Right lobe of liver (tissue), 6 donors: ENCODE measurements at places on chromosomes 12 and 14.

- DNase-seq: no peak
Measured at GRCh38 chr14:105912641-105913180, 386.3 kb downstream of the TMEM121 start.

DNA sequence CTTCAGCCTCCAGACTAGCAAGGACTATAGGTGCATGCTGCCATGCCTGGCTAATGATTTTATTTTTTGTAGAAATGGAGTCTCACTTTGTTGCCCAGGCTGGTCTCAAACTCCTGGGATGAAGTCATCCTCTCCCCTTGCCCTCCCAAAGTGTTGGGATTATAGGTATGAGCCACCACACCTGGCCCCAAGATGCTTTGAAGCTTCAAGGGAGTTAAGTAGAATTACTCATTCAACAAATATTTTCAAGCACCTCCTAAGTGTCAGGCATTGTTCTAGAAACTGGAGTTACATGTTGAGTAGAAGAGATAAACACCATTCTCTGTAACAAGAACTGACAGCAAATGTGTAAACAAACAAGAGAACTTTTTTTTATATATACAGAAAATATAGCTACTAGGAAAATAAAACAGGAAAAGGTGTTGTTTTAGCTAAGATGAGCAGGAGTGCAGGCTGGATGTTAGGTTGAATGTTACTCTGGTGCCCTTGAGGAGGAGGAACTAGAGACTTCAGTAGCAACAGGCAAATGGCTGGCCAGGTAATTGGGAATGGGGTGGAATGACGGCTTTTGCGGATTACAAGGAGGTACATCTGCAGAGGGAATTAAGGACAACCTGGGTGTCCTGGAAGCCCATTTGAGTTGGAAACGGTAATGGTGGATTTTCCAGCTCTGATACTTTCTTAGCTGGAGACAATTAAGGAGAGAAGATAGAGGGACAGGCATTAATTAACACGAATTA, 32.0 kb upstream of the CFAP54 start:
- no peak for DNase-seq

- no peak for DNase-seq
Measured at GRCh38 chr12:89889062-89889461, 180.4 kb upstream of the ATP2B1 start.

- DNase-seq: no peak
Measured at GRCh38 chr12:14416658-14417057, 51.2 kb downstream of the ATF7IP start.

- DNase-seq: no peak
Measured at GRCh38 chr14:69133206-69134125, 19.5 kb downstream of the DCAF5 start.

DNA sequence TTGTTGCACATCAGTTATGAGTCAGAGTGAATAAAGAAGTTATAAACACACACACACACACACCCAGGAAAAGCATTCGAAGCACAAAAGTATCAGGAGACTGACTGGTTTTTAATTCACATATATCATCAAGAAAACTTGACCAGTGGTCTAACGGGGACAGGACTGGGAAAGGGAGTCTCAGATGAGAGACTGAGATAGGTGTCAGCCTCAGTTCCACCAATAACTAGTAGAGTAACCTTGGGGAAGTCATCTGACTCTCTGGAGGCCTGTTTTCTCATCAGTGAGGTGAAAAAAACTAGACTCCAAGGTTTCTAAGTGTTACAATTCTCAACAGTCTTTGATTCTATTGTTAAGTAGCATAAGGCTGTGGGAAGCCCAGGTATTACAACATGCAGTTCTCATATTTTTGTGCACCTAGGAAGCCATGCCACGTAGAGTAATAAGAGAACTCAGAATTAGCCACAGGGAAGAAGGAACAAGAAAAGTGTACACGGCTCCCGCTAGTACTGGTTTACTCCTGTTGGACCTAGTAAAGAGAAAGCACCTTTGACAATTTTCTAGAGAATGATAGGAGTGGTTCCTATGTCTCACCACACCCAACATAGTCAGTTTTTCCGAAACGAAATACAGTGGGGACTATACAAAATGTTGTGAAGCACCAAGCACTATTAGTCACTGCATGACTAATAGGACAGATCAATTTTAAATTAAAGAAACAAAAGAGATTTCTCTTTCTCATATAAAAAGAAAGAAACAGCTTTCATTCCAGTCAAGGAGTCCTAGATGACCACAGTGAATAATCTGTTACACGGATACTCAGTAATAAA, 5.0 kb downstream of the PPTC7 start:
- DNase-seq: no peak

- DNase-seq: no peak
Measured at GRCh38 chr14:104978746-104979691, 845 bp upstream of the AHNAK2 start.

- no peak for DNase-seq
Measured at GRCh38 chr14:21852061-21852664, 178.5 kb upstream of the OR4E1 start.

GRCh38 chr14:72182708-72183432, 250.6 kb downstream of the RGS6 start:
- no peak for DNase-seq
